ENCODE measurements at places on chromosomes 1 and 21.

DNA sequence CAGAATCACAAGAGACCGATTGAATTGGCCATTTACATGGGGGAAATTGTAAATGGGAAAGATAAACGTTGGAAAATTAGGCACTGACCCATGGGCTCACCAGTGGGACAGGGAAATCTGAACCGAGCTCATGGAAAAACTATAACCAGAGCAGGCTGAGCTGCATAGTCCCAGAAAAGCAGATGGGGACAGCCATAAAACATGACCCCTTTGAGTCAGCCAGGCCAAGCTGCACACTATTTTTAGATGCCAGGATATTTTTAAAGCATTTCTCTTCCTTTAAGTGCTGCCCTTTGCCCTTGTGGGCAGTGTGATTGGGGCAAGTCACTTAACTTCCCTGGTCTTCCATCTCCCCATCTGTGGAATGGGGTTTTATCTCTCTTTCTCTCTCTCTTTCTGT, 184.1 kb downstream of the FOXD2 start:
- DNase-seq: no peak

GRCh38 chr1:64526312-64526711, 56.4 kb downstream of the CACHD1 start:
- no peak for DNase-seq

DNA sequence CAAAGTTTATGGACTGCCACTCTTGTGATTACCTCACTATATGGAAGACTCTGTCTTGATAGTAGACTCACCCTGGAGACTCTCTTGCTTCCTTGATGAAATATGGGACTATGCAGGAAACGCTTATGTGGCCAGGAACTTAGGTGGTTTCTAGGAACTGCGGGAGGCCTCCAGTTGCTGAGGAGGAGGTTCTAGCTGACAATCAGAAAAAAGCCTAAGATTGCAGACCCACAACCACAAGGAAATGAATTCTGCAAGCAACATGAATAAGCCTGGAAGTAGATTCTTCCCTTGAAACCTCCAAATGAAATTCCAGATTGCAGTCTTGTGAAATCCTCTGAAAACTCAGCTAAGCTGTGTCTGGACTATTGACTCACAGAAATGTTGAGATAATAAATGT, 88.9 kb upstream of the COL11A1 start:
- no peak for DNase-seq

DNA sequence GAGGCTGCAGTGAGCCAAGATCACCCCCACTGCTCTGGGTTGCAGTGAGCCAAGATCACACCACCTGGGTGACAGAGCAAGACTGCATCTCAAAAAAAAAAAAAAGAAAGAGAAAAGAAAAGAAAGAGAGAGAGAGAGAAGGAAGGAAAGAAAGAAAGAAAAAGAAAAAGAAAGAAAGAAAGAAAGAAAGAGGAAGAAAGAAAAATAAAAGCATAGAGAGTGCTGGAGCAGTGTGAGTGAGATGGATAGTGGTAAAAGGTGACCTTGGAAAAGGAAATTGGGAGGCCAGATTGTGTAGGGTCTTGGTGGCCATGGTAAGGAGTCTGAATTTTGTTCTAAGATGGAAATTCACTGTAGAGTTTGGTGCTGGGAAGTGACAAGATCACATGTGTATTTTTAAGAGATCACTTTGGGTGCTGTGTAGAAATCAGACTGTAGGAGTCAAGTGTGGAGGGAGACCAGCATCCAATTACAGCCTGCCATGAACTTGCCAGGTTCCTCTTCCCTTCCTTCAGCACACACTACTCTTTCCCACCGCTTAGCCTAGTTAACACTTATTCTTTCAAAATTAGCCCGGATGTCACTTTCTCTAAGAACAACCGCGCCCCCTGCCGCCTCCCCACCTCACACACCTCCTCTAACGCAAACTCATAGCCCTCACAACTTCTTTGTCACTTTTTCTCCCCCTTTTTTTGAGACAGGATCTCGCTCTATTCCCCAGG, 17.9 kb downstream of the MTX1 start:
- peak; percentile 84 for DNase-seq

DNA sequence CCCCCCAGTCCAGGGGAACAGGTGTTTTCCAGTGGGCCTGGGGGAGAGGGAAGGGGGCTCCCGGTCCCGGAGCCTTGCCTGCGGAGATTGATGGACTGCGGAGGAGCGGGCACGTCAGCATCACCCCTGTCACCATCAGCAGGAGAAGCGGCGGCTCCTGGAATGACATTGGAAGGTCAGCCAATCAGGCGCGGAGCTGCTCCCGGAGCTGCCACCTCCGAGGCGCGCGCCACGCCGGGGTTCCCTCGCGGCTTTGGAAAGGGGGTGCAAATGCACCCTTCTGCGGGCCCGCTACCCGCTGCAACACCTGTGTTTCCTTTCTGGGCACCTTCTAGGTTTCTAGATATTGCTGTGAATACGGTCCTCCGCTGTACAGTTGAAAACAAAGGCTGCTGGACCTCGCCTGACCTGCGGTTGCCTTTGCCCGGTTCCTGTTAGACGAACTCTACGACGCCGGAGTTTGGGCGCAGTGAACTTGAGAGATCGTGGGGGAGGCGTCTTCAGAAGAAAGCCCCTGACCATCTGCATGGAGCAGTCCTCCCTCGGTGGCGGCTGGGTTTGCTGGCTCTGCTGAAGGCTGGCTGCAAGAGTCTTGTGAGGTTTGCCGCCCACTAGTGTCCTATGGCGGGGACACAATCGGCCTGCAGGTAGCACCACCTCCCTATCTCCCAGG, 5.3 kb downstream of the DSCAM start:
- DNase-seq: peak; percentile 93

DNA sequence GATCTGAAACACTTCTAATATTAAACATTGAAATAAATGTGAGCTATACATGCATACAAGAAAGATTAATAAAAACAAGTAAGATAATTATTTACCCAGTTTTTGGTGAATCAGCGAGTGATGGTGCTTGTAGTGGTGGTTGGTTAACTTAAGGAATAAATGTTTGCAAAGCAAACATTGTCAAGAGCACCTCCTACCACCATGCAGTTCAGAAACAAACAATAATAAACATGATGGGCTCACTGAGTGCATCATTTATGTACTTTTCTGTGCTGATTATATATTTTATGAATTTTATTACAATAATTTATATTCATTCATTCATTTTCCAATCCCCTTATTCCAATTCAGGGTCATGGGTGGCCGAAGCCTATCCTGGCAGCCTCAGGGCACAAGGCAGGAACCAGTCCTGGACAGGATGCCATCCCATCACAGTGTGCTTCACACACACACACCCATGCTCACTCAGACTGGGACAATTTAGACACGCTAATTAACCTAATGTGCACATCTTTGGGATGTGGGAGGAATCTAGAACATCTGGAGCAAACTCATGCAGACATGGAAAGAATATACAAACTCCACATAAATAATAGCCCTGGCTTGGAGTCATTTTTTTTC, 57.8 kb downstream of the ZMYM4 start:
- DNase-seq: no peak
